Activated T-cell treated with anti-CD3 and anti-CD28 coated beads, Interleukin-2, amount 50 U/mL, for 72 hours (primary cell): ENCODE measurements at places on chromosomes 11 and 22. TPM values are rescaled to one million over a fixed set of nuclear protein-coding genes. Genes with fewer than 3 reads are reported as not detected.

Gene CYP2D6
- 6.6 TPM for total RNA-seq

Gene BIRC2
- total RNA-seq = 38.3 TPM

Gene IL17REL
- 0.36 TPM for total RNA-seq

Gene FOLR3
- total RNA-seq = not detected

Gene UCP3
- total RNA-seq = 3.7 TPM
